ENCODE measurements at places on chromosomes 6 and 20.

GRCh38 chr20:32132911-32133549 is 23.5 kb downstream of the TM9SF4 start:
- no peak for DNase-seq

GRCh38 chr6:168377856-168378832 is 58.6 kb upstream of the DACT2 start:
- DNase-seq = no peak

DNA sequence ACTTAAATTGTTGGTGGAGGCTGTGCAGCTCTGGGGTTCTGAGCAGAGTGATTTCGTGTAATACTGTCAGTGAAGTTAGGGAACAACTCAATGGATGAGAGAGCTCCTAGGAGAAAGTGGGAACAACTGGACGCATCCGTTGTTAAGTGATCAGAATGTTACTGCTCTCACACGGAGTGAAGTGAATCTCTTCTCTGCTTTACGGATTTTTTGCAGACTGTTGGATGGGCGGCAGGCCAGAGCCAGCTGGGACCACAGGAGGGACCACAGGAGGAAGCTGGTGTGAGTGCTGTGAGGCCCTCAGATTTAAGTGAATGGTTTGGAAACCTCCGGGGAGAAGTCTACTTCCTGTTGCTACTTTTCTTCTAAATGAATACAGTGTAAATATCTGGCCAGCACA is 23.7 kb upstream of the PPP1R14C start:
- no peak for DNase-seq

GRCh38 chr6:74834967-74835366 is 370.9 kb downstream of the COL12A1 start:
- no peak for DNase-seq

DNA sequence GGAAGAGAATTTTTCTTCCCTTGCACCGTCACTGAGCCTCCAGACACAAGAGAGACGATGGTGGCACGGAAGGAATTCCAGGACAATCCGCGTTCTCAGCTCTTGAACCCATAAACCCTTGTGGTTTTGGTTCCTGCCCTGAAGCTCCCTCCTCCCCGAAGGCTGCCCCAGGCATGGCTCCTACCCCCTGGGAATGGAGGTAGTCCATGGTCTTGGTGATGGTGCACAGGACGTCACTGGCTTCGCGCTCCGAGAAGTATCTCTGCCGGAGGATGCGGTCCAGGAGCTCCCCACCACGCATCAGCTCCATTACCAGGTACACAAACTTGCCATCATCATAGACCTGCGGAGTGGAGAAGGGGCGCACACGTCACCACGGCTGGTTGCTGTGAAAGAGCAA is 47.5 kb upstream of the MPC1 start:
- DNase-seq = no peak

GRCh38 chr6:84033523-84034451 is at the start of gene MRAP2:
Gene MRAP2, plus strand, starts transcription at chr6:84033772. Its CDS starts 21,547 bp downstream, at chr6:84055319.
- DNase-seq = no peak

- DNase-seq = no peak
Measured at GRCh38 chr20:62394248-62395245, 7.6 kb downstream of the RPS21 start.

GRCh38 chr6:41039060-41039998 is at the start of gene UNC5CL:
Gene UNC5CL, minus strand, starts transcription at chr6:41039221. Its CDS starts 4,147 bp downstream, at chr6:41035074.
- no peak for DNase-seq

GRCh38 chr20:58751979-58752378 is 59.4 kb downstream of the NPEPL1 start:
- DNase-seq = no peak

GRCh38 chr20:34437330-34437986 is 74.4 kb downstream of the ITCH start:
- no peak for DNase-seq

GRCh38 chr20:17786221-17786718 is 86.5 kb downstream of the BANF2 start:
- DNase-seq = no peak

DNA sequence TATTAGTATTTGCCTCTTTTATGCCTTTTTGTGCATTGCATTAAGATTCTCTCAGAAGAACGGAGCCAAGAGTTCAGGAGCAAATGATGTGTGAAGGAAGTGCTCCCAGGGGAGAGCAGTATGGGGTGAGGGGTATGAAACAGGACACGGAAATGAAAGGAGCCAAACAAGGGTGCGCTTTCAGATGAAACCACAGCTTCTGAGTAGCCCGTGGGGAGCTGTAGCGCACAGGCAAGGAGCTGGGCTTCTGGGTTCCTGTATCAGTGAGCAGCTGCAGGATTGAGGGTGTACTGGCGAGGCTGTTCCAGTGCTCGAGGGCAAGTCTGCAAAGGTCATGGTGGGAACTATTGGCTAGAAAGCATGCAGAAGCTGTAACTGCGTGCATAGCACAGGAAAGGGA is 25.4 kb downstream of the ANKEF1 start:
- no peak for DNase-seq
